ENCODE measurements at places on chromosomes 2 and 18. TPM values are rescaled to one million over a fixed set of nuclear protein-coding genes. Genes with fewer than 3 reads are reported as not detected.

MLPH gene
- total RNA-seq = not detected

ZNF638 gene
- total RNA-seq = 87.4 TPM

RGPD3 gene
- 0.31 TPM for total RNA-seq

CYP26B1 gene
- total RNA-seq = not detected

M1AP gene
- not detected for total RNA-seq

CPLX4 gene
- not detected for total RNA-seq

DNA sequence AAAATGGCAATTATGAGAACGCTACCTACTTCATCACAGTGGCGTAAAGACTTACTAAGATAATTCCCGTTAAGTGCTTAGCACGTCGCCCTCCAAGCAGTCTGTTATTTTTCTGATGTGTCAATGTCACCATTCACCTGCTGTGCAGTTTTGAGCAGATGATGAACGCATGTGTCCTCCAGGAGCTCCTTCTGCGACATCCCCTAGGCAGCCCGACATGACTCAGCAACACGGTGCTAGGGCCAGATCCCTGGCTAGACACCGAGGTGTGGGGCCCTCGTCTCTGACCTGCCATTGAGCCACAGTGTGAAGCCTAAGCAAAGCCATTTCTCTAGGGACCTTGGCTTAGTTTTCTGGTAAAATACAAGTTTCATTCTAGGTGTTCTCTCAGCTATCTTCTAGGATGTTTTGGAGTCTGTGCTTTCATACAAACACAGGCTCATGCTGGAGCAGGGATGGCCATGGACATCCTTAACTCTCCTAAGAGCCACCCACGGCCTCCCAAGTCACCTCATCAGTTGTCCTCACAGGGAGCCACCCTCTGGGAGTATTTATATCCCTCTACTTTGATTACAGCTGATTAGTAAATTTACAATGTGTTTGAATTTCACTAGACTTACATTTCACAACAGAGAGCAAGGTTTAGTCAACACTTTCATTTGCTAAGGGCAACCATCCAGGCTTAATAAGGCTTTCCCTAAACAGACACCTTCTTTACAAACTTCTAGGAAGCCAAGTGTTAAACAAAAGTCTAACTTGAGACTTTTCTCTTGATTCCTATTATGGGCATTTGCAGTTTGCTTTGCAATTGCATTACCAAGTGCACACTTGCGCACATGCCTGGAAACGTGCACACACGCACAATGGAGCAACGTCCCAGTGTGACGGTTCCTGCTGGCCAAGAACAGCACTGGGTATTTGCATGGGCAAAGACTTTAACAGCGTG lies 376.8 kb upstream of the ID2 start:
- no peak for DNase-seq
- peaks cover 71% of the 10 kb centered on the region for H3K4me1 ChIP-seq
- no peak overlapping the region for H3K4me3 ChIP-seq
- H3K36me3 ChIP-seq = no peaks in the 10 kb centered on the region
- no peak overlapping the region for H3K27ac ChIP-seq
- peaks cover 6% of the 10 kb centered on the region for H3K27me3 ChIP-seq

DNA sequence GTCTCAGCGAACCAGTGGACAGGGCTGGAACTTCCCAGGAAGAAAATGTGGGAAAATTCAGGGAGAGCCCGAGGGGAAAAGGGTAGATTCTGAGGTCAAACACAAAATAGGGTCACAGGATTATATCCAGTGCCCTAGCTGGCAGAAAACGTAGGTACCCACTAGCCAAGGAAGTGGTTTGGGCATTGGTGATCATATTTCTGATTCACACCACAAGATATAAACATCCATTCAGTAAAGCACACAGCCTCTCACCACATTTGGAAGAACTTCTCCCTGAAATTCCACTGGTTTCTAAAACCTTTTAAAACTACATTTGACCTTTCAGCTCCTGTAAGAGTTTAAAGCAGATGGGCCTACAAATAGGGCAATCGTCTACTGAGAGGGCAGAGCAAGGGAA lies 186.9 kb downstream of the TTC32 start:
- no peak overlapping the region for H3K4me3 ChIP-seq
- no peaks in the 10 kb centered on the region for H3K36me3 ChIP-seq
- no peaks in the 10 kb centered on the region for H3K27me3 ChIP-seq
- no peak overlapping the region for H3K27ac ChIP-seq
- no peak for DNase-seq
- H3K4me1 ChIP-seq = peaks cover 4% of the 10 kb centered on the region

DNA sequence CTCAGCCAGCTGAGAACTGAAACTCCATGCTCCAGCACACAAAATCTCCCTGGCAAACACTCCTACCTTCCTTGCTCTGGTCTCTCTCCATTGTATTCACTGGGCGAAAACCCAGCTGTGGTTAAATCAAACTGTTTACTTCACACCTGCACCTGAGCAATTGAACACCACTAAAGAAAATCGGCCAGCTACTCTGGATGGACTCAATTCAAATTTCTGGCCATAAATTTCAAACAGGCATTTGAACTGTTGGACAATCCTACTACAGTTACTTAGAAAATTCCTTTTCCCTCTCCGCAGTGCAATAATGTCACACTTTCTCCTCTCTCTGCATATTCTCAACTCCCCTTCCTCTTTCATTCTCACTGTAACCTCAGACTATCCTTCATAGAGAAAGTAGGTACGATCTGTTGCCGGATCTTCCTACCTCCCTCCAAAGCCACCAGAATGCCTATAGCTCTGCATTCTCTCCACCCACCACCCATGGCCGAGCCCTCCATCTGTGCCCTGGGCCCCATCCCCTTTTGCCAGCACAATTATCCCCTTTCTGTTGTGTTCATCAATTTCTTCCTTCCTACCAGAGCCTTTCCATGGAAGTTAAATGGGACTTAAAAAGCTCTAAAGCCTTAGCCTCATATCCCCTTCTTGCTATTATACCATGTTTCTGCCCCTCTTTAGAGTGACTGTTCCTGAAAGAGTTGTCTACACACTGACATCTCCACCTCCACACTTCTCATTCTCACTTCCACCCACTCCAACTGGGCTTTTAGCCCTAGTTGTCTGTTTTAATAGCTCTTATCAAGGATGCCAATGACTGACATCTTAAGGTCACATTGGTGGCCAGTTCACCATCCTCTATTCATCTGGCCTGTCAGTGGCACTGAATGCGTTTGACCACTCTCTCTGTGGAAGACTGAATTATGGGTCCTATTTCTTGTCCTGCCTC lies 127.5 kb upstream of the SLC1A4 start:
- no peak for DNase-seq
- H3K27me3 ChIP-seq = peaks cover 11% of the 10 kb centered on the region
- no peak overlapping the region for H3K4me3 ChIP-seq
- no peak overlapping the region for H3K27ac ChIP-seq
- no peaks in the 10 kb centered on the region for H3K4me1 ChIP-seq

DNA sequence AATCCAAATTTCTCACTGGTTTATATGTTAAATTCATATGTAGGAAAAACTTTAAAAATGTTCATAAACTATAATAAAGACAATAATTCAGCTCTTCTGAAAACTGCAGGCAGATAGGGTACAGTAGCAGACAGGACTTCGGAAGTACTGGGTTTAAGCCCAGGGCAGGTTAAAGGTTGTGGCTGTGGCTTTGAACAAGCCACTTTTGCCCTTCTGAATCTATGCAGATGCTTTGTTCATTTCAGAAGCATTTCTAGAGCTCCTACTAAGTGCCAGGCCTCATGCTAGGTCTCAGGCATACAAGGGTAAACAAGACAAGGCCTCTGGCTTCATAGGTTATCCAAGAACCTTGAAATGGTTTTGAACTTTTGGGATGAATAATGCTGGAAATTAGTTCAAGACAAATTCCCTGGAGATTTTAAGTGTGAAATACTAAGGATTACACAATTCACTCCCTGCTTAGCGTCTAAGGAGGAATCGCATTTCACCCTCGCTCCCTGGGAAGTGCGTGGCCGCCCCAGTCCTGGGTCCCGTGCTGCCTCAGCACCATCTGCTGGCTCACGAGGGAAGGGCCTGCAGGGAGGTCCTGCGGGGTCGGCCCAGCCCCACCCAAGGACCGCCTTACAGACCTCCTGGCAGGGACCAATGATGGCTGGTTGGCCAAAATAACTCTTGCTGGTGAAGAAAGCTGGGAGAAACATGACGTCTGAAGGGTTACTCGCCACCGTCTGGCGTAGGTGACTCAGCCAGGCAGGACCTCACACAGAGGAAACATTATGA lies 67.7 kb upstream of the L3MBTL4 start:
- no peak for DNase-seq
- no peak overlapping the region for H3K4me3 ChIP-seq
- H3K36me3 ChIP-seq = no peaks in the 10 kb centered on the region
- no peaks in the 10 kb centered on the region for H3K4me1 ChIP-seq
- H3K27ac ChIP-seq = no peak overlapping the region
- H3K27me3 ChIP-seq = no peaks in the 10 kb centered on the region

- no peak overlapping the region for H3K27ac ChIP-seq
- no peaks in the 10 kb centered on the region for H3K4me1 ChIP-seq
- no peak overlapping the region for H3K4me3 ChIP-seq
These were observed 33.4 kb downstream of the SIX2 start for GRCh38 chr2:44975571-44976450.

GRCh38 chr18:58604311-58604710 lies 24.6 kb downstream of the ALPK2 start:
- no peak for DNase-seq
- no peaks in the 10 kb centered on the region for H3K27me3 ChIP-seq
- H3K4me1 ChIP-seq = peaks cover 55% of the 10 kb centered on the region
- no peaks in the 10 kb centered on the region for H3K36me3 ChIP-seq
- H3K4me3 ChIP-seq = no peak overlapping the region
- no peak overlapping the region for H3K27ac ChIP-seq

DNA sequence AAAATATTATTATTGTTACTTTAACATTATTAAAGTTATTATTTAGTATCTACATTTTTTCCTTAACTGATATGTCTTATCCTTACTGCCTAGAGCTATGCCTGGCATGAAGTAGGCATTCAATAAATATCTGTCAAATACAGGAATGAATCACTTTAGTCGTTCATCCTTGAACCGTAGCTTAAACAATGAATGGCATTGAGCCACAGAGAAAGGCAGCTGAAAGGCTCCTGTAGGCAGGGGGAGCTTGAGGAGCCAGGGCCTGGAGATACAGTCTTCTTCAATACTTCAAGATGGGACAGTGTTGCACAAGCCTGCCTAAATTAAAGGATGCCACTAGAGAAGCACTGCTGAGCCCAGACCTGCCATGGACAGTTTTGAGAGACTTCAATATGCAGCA lies 22.5 kb downstream of the CYRIA start:
- peaks cover 11% of the 10 kb centered on the region for H3K4me1 ChIP-seq
- H3K36me3 ChIP-seq = no peaks in the 10 kb centered on the region
- H3K27me3 ChIP-seq = no peaks in the 10 kb centered on the region
- no peak overlapping the region for H3K4me3 ChIP-seq

GRCh38 chr2:164797627-164798026 lies 44.0 kb downstream of the COBLL1 start:
- no peak for DNase-seq
- no peaks in the 10 kb centered on the region for H3K4me1 ChIP-seq
- no peak overlapping the region for H3K4me3 ChIP-seq
- H3K27ac ChIP-seq = no peak overlapping the region
- H3K27me3 ChIP-seq = peaks cover 2% of the 10 kb centered on the region
- H3K36me3 ChIP-seq = no peaks in the 10 kb centered on the region

- H3K4me3 ChIP-seq = no peak overlapping the region
- H3K27ac ChIP-seq = no peak overlapping the region
- no peak for DNase-seq
These were observed 143.7 kb downstream of the IRS1 start for GRCh38 chr2:226655871-226656270.

GRCh38 chr2:174120346-174120745 lies 128.0 kb downstream of the OLA1 start:
- H3K27ac ChIP-seq = no peak overlapping the region
- peak; percentile 68 for DNase-seq
- H3K36me3 ChIP-seq = peaks cover 23% of the 10 kb centered on the region
- no peaks in the 10 kb centered on the region for H3K27me3 ChIP-seq
- peaks cover 8% of the 10 kb centered on the region for H3K4me1 ChIP-seq

DNA sequence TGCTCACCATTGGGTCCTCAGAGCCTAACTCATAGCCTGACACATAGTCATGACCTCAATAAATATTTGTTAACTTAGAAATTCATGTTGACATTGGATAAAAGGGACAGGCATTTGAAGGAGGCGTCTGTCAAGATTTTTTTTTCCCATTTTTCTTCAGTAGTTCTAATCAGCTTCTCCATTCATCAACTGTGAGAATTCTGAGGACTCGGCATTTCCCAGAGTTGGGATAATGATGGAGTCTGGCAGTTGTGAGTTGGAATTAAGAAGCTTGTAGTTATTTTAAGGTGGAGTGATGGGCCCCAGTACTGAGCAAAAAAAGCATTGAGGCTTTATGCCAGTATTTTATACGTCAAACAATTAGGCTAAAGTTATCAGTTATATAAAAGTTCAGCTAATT lies 4.6 kb downstream of the SPATS2L start:
- H3K4me3 ChIP-seq = no peak overlapping the region
- DNase-seq = no peak
- H3K27me3 ChIP-seq = peaks cover 3% of the 10 kb centered on the region
- peaks cover 28% of the 10 kb centered on the region for H3K4me1 ChIP-seq
- no peaks in the 10 kb centered on the region for H3K36me3 ChIP-seq

GRCh38 chr2:241772063-241772499 lies 4.5 kb upstream of the GAL3ST2 start:
- peak; percentile 57 for DNase-seq
- H3K27me3 ChIP-seq = no peaks in the 10 kb centered on the region
- peaks cover 6% of the 10 kb centered on the region for H3K4me1 ChIP-seq
- peak overlapping the region; percentile 21 for H3K27ac ChIP-seq
- no peaks in the 10 kb centered on the region for H3K36me3 ChIP-seq

GRCh38 chr18:78821396-78821795 lies 158.2 kb upstream of the SALL3 start:
- H3K27me3 ChIP-seq = no peaks in the 10 kb centered on the region
- no peak overlapping the region for H3K4me3 ChIP-seq
- no peak overlapping the region for H3K27ac ChIP-seq
- no peaks in the 10 kb centered on the region for H3K4me1 ChIP-seq
- no peak for DNase-seq
- H3K36me3 ChIP-seq = no peaks in the 10 kb centered on the region

DNA sequence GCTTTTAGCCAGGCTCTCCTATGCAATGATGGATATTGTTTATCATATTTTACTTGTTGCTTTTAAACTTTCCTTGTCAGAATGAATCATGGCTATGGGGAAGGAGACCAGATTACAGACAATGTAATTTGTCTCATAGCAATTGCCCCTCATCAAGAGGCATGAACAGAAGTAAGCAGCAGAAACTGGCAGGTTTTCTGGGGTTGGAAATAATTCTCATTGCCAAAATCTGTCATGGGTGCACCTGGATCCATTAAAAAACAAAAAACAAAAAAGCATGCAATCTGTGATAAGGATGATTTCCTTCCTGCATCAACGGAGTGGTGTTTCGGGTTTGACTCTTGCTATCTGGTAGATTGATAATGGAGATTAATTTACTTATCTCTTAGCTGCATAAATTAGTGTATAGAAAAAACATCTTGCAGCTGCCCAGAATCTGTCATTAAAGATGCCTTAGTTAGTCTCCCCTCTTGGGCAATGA lies 419.6 kb downstream of the SOX11 start:
- H3K36me3 ChIP-seq = no peaks in the 10 kb centered on the region
- no peaks in the 10 kb centered on the region for H3K4me1 ChIP-seq
- no peak for DNase-seq
- no peak overlapping the region for H3K4me3 ChIP-seq
